ENCODE measurements at places on chromosomes 13 and 19. TPM values are rescaled to one million over a fixed set of nuclear protein-coding genes. Genes with fewer than 3 reads are reported as not detected.
A peak's percentile ranks its signal among the peaks of the same experiment; 100 is the strongest.

The KASH5 gene
- not detected for total RNA-seq

The LILRA1 gene
- not detected for total RNA-seq

The SMARCA4 gene
- 116 TPM for total RNA-seq

DNA sequence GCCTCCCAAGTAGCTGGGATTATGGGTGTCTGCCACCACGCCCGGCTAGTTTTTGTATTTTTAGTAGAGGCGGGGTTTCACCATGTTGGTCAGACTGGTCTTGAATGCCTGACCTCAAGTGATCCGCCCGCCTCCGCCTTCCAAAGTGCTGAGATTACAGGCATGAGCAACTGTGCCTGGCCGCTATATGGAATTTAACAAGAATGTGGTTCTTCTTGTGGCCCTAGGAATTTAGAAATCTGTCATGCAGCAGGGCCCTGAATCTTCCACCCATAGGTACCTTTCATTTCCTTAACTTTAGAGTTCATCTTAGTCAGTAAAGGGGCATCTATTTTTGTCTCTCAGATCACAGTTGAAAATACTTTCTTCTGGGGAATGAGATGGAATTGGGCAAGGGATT is 25.6 kb upstream of the NDFIP2 start:
- peak; percentile 82 for DNase-seq

- no peak for DNase-seq
Observed at GRCh38 chr13:98592362-98592732, 15.4 kb upstream of the STK24 start.

DNA sequence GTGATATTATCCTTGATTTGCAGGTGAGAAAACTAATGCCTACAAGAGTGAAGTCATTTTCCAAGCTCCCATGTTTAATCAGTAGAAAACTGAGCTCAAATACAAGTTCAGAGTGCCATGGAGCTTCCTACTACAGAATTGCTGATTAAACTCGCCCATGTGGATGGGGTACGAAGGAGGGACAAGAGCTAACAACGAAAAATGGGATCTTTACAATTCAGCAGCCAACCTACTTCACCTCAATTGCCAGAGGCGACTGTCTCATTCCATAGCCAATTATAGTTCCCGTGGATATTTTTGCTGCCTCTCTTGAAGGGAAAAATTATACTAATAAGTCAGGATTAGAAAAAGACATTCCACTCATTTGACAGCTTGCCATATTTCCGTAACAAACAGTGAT is 1155.1 kb downstream of the OLFM4 start:
- DNase-seq: no peak

GRCh38 chr19:6340493-6341201 is 7.2 kb upstream of the ACER1 start:
- DNase-seq: no peak
